ENCODE measurements at places on chromosomes 5 and 9.

GRCh38 chr9:114221706-114222465 is 66.5 kb downstream of the COL27A1 start:
- no peak for DNase-seq

- no peak for DNase-seq
Measured at GRCh38 chr9:102975251-102975650, 19.9 kb upstream of the CYLC2 start.

GRCh38 chr5:141839015-141839513 is 39.1 kb downstream of the PCDH1 start:
- no peak for DNase-seq

- DNase-seq: no peak
Measured at GRCh38 chr5:157059093-157059539, at the start of gene HAVCR1. HAVCR1 (minus strand) TSS chr5:157059116; CDS start chr5:157057943, 1,173 bp downstream.

GRCh38 chr5:67807439-67807888 is 408.1 kb upstream of the PIK3R1 start:
- DNase-seq: no peak

DNA sequence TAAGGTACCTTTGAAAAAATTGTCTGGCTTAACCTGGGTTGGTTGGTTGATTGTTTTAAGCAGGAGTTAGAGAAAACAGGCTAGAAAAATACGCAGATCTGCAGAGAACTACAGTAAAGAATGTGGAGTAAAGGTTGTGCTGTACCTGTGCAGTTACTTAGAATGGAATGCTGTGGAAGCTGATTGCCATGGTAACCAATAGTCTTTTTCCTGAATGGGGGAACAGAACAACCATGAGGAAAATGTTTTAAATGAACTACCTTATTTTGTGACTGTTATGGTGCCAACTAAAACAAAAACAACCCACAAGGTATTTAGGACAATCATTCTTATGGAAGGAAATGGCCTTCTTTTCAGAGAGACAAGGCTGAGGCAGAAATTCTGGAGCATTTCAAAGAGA is 4.8 kb upstream of the HOMER1 start:
- DNase-seq: no peak

GRCh38 chr5:66346869-66347268 is 202.8 kb downstream of the SREK1 start:
- DNase-seq: no peak

DNA sequence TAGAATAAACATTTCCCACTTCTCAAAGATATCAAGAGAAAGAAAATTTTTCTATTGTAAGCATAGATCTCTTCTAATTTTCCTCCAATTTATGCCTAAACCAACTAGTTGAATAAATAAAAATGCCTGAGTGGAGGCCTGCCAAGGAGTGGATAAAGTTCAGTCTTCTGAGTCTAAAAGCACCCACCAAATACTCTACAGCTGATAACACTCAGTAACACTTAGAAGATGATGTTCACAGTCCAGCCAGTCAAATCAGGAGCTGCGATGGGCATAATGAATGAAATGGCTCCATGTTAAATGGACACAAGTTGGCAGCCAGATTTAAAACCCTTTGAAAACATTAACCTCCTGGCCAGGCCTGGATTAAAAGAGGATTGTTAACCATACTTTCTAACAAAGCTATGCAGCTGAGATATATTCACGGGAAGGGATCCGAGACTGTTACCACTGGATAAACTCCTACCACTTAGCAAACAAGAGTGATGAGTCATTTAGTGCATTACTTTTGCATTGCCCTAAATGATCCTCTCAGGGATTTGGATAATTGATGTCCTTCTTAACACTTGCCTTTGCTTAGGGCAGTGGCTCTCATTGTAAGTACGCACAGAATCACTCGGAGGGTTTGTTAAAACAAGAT is 63.7 kb upstream of the CCDC112 start:
- DNase-seq: no peak

DNA sequence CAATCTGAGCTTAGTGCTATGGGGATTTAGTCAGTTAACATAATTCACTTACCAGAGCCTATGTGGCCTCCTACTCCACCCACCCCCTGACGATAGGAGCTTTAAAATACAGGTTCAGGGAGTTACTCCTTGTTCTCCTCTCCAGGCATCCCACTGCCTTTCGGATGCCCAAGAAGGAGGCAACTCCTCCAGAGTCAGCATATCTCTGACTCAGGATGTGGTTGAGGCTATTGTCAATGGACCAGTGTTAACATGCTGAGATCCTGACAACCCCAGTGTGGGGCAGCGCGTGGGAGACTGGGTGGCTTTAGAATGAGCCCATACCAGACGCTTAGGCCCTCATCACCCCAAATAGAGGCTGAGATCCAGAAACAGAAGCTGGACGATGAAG is 27.4 kb downstream of the BICD2 start:
- no peak for DNase-seq

DNA sequence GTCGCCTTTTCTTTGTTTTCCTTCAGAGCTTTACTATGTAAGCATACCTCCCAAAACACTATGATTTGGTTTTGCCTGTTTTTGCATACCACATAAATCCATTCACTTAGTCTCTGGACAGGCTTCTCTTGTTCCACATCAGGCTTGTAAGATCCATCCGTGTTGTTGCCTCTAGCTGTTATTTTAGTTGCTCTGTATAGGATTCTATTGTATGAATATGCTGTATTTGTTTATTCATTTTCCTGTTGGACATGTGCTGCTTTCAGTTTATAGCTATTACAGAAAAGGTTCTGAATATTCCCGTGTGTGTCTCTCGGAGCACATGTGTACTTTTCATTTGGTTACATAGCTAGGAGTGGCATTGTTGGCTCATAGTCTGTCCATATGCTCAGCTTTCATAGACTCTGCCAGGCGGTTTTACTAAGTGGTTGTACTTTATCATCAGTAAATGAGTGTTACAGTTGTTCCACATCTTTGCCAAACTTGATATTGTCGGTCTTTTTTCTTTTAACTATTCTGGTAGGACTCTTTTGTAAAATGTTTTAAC is 41.8 kb downstream of the NUP214 start:
- DNase-seq: no peak

GRCh38 chr9:35919212-35920008 is 10.1 kb downstream of the SPAAR start:
- DNase-seq: no peak

GRCh38 chr9:5893134-5893505 is 2.4 kb downstream of the MLANA start:
- no peak for DNase-seq

- no peak for DNase-seq
Measured at GRCh38 chr5:14906628-14907027, 35.0 kb upstream of the ANKH start.

DNA sequence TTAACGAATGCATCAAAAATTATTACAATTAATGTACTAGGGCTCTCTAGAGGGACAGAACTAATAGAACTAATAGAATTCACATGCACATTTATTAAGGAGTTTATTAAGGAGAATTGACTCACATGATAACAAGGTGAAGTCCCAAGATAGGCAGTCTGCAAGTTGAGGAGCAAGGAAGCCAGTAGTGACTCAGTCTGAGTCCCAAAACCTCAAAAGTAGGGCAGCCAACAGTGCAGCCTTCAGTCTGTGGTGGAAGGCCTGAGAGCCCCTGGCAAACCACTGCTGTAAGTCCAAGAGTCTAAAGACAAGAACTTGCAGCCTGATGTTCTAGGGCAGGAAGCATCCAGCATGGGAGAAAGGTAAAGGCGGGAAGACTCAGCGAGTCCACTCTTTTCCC is 633.8 kb downstream of the SEMA5A start:
- no peak for DNase-seq

All from BJ (cell line).